NCI-H510A (cell line): ENCODE measurements at places on chromosomes 4 and X.

- DNase-seq, result no peak
Observed at GRCh38 chr4:173367285-173367684, 3.5 kb upstream of the SAP30 start.

DNA sequence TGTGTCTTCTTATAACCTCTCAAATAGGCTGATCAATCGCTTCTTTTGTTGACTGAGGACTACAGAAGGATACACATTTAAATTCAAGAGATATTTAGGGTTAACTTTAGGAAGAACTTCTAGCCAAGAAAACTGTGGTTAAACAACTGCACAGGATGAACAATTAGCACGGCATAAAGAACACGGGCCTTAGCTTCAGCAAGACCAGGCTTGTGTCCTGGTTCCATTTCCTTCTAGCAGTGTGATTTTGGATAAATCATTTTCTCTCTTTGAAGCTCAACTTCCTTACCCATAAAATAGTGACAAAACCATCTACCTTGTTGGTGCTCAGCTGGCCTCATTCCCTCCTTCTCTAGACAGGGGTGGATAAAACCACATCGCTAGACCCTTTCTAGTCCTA is 117.6 kb downstream of the TSPAN5 start:
- no peak for DNase-seq

DNA sequence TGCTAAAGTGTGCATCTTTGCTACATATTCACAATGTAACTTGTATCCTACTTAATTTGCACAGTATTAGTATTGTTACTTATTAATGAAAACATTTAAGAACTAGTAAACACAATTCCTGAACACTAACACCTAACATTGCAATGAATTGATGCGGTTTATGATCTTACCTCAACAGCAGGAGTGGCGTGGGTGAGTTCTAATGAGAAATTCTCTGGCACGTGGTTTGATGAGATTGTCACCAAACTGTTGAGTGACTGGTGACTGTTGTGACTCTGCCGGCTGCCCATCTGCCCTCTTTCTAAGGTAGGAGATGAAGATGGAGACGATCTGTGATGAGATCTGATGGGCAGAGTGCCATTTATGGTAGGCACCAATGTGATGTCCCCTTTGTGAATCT is 2.9 kb downstream of the PCDH18 start:
- DNase-seq, result no peak

DNA sequence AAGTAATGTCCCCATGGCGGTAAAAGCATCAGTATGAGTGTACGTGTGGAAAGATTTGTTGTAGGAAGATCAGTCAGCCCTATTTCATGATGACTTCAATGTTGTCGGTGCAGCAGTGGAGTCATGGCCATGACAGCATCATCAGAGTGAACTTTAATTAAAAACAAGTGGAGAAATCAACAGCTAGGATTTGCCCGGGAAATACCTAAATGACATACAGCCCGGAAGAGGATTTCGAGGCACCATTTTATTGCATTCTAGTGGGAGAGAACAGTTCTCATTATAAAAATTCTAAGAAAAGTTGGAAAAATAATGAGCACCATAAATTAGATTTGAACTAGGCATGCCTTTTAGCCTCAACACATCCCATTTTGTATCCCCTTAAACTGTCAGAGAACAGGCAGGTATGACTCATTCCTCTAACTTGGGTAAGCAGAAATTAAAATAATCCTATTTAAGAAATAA is 170.1 kb downstream of the SHROOM3 start:
- no peak for DNase-seq

DNA sequence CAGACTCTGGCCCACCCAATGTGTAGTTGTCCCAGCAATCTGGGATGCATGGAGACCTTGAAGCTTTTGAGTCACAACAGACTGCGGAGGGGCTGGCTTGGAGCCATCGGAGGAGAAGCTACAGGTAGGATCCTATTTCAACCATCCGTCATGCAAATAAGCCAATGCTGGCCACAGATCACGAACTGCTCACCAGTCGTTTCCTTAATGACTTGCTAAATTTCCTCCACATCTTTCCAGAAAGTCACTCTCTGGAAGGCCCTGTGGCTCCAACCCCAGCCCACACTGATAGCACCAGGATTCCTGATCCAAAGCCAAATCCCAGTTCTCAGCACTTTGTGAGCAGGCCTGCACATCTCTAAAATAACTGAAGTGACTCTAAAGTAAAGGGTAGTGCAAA is 321.3 kb downstream of the RAB28 start:
- DNase-seq, result no peak

- no peak for DNase-seq
Observed at GRCh38 chr4:112946127-112946526, 103.3 kb upstream of the ANK2 start.

DNA sequence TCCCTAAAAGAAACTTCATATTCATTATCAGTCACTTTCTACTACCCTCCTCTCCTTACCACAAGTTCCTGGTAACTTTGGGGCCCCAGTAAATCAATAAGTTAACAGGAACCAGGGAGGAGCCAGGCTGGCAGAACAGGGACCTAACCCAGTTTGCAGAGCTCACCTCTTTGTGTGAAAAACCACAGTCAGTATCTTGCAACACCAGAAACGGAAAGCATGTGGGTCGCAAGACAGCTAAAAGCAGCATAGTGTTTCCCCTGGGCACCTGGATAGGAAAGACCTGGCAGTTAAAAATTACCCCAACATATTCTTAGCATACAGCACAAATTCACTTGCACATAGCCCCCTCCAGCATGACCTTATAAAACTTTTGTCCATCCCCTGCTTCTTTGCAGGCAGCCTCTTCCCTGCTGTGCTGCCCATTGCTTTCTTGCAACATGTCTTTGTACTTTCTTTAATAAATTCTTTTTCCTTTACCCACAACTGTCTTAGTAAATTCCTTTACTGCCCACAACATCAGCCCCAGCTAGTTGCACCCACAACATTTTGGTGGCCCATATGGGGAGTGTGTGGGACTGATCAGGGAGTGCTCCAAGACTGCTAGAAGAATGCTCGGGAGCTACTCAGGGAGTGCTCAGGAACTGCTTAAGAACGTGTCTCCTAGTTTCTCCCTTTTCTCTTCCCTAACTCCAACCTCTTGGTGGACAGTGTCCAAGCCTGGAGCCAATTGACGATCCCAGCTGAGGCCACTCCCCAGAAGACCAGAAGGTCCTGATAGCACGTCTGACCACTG is 83.4 kb downstream of the MSN start:
- no peak for DNase-seq

DNA sequence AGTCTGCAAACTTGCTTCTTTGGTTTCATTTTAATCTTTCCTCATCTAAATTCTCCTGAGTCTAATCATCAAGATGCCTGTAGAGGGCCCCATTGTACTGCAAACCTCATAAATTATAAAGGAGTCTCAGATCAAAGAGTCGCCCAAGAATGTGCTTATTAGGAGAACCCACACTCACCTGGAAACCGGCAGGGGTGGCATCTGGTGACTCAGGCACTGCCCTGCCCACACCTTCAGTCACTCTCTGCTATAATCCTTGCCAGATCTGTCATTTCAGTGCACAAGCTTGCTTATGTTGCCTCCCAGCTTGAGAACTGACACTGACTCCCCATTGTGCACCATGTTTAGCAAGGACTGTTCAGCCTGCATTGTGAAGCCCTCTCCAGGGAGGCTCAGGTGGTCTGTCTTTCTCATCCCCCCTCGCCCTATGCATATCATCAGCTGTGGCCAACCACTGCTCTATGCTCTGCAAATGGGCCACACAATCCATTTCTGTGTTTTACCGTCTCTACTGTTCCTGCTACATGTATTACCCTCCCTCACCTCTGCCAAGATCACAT is 12.4 kb downstream of the EPGN start:
- DNase-seq, result peak; percentile 60

DNA sequence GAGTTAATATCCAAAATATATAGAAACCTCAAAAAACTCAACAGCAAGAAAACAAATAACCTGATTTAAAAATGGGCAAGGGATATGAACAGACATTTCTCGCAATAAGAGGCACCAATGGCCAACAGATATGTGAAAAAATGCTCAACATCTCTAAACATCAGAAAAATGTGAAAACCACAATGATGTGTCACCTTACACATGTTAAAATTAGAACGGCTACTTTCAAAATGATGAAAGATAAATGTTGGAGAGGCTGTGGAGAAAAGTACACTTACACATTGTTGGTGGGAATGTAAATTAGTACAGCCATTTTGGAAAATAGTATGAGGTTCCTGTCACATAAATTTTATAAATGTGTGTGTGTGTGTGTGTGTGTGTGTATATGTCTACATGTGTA is 731.3 kb downstream of the DMD start:
- DNase-seq, result no peak

DNA sequence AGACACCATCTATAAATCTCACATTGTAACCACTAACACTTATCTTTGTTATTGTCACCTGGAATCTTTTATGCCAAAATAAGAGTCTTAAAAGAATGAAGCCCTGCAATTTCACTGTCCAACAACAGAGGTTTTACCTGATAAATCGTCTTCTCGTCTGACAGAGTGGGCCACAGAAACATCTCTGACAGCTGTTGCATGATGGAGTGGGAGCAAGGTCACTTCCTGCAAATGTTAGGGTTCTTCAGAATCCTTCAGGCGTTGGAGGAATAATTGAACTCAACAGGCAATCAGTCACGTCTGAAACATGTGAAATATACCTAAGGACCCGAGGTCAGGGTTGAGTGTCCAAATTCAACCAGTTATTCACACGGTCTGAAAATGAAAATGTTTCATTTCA is 353.6 kb downstream of the TRIML1 start:
- no peak for DNase-seq

DNA sequence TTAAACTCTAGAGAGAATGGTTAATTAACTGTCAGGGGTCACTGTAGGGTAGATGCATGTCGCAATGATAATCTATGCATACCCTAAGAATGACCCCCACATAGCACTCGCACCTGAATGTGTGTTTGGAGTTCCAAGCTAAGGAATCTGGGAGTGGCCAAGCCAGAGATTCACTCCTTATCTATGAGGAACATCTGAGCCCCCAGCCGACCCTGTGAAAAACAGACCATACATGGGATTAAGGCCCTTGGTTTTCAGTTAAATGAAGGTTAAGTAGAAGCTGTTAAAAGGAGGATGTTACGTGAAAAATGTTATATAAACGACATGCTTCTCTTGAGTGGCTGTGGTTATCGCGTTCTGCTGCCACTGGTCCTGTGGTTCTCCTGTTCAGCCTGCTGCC is 147.2 kb downstream of the RELL1 start:
- no peak for DNase-seq

DNA sequence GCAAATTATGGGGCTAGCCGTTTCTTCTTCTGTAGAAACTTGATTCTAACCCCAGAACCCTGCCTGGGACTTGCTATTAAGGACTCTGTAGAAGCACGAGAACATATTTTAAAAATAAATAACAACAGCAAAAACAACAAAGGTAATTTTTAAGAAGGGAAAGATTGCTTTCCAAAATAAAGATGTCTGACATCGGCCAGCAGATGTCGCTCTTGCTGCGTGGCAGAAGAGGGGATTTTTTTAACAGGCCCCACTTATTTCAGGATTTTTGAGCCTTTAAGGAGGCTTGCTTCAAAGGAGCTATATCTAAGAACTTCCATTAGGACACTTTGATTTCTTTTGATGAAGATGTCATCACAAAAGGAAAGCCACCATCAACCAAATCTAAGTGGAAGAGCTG is 62.8 kb upstream of the EGFL6 start:
- no peak for DNase-seq

DNA sequence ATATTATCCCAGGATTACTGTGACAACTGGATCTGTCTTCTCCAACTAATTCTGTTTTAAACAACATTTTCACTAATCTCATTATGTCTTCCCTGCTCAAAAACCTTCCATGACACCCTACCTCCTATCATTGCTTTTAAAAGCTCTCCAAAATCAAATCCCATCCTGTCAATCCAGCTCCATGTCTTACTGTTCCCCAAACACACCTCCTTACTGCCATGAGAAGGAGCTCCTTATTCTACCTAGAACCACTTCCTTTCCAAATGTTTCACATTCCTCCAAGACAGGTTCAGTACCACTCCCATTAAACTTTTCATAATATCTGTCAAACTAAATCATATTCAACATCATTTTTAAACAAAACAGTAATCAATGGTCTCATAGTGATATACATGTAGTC is 66.9 kb upstream of the WDR17 start:
- DNase-seq, result no peak

GRCh38 chrX:54695231-54695630 is 102.8 kb downstream of the ITIH6 start:
- DNase-seq, result no peak

- no peak for DNase-seq
Observed at GRCh38 chr4:109915385-109916026, 2.8 kb downstream of the EGF start.

DNA sequence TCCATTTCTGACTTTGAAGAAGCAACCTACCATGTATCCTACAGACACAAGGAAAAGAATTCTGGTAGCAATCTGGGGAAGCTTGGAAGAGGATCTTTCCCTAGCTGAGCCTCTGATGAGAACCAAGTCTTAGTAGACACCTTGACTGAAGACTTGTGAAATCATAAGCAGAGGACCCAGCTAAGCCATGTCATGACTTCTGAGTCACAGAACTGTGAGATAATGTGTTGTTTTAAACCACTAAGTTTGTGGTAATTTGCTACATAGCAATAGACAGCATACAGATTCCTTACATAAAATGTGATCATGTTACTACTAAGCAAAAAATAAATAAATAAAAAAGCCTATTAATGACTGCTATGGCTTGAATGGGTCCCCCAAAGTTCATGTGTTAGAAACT is 71.3 kb upstream of the ANKRD50 start:
- no peak for DNase-seq

- no peak for DNase-seq
Observed at GRCh38 chr4:33176566-33176965, 2456.4 kb downstream of the PCDH7 start.

DNA sequence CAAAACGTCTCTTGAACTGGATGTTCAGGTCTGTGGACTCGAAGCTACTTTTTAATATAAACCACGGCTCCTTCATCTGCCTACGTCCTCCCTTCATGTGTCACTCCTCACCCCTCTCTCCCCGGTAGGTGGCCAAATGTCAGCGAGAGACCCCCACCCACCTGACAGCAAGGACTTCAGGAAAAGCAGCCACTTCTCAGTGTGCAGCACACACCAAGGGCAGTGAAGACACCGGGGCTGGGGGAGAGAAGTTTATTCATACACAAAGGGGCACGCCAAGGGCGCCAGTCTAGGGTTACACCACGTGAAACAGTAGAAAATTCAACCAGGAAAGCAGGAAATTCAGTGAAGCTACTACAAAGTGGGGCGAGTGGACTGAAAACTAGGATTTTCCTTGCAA is 181.2 kb downstream of the AFAP1 start:
- DNase-seq, result no peak

- peak; percentile 55 for DNase-seq
Observed at GRCh38 chr4:105637408-105638176, 70.9 kb downstream of the INTS12 start.

- DNase-seq, result no peak
Observed at GRCh38 chr4:181939199-181939945, 303.8 kb upstream of the TENM3 start.

- DNase-seq, result no peak
Observed at GRCh38 chr4:7172508-7172907, 19.8 kb upstream of the SORCS2 start.

DNA sequence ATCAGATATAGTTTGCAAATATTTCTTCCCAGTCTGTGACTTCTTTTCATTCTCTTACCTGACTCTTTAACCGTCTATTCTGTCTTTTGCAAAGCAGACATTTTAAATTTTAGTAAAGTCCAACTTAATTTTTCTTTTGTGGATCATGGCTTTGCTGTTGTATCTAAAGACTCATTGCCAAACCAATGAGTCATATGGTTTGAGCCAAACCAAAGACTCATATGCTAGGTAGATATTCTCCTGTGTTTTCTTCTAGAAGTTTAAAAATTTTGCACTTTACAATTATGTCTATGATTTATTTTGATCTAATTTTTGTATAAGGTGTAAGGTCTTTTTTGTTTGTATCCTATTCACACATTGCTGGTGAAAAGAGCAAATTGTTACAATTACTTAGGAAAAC is 446.8 kb downstream of the ANKRD50 start:
- no peak for DNase-seq
